Pons (tissue), 1 donor: ENCODE measurements at places on chromosomes 16 and 17.

DNA sequence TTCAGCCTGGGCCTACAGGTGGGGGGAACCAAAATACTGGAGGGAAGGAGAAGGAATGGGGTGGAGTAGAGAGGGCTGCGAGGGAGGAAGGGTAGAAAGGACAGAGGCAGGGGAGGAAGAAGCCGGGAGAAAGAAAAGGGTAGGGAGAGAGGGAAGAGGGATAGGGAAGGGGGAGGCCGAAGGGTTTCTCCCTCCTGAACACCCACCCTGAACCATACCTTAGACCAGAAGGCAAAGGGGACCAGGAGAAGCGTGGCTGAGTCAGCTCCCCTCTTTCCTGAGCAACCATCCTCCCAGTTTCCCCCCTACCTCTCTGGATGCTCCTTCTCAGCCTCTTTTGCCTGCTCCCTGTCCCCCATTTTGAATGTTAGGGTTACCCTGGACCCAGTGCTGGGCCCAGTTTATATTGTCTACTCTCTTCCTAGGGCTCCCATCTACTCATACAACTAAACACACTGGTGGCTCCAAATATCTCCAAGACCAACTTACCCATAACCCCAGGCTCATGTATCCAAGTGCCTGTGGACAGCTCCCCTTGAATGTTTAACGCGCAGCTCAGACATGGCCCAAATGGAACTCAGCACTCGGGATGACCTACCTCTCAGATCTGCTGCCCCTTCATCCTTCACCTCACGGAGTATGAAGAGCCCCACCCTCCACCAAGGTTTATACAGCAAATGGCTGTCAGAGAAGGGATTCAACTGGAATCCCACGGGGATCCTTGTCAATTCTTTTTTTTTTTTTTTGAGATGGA lies 7.8 kb downstream of the TSPOAP1 start:
- no peak for DNase-seq

GRCh38 chr16:132120-132519 lies 6.4 kb downstream of the NPRL3 start:
- DNase-seq = no peak

- no peak for DNase-seq
Observed at GRCh38 chr17:79735096-79735495, 4.4 kb downstream of the ENPP7 start.

DNA sequence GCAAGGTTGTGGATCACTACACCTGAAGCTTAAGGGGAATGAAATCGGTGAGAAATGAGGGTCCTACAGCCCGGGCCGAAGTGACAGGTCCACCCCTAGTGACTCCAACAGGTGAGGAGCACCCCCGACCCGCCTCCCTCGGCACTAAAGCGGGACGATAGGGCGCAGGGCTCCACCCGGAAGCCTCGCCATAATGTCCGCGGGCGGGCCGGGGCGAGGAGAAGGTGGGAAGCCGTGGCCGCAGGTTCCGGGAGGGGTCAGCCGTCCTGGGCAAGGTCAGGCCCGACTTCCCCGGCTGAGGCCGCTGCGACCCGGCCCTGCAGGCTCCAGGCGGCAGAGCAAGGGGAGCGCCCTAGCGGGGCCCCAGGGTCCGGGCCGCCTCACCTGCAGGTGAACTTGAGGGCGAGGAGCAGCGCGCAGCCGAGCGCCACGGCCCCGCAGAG lies 543 bp downstream of the TXNDC11 start:
- DNase-seq = no peak

- no peak for DNase-seq
Observed at GRCh38 chr17:77319211-77320043, 178.7 kb downstream of the SEC14L1 start.

- no peak for DNase-seq
Observed at GRCh38 chr16:17392857-17393692, 77.7 kb downstream of the XYLT1 start.

DNA sequence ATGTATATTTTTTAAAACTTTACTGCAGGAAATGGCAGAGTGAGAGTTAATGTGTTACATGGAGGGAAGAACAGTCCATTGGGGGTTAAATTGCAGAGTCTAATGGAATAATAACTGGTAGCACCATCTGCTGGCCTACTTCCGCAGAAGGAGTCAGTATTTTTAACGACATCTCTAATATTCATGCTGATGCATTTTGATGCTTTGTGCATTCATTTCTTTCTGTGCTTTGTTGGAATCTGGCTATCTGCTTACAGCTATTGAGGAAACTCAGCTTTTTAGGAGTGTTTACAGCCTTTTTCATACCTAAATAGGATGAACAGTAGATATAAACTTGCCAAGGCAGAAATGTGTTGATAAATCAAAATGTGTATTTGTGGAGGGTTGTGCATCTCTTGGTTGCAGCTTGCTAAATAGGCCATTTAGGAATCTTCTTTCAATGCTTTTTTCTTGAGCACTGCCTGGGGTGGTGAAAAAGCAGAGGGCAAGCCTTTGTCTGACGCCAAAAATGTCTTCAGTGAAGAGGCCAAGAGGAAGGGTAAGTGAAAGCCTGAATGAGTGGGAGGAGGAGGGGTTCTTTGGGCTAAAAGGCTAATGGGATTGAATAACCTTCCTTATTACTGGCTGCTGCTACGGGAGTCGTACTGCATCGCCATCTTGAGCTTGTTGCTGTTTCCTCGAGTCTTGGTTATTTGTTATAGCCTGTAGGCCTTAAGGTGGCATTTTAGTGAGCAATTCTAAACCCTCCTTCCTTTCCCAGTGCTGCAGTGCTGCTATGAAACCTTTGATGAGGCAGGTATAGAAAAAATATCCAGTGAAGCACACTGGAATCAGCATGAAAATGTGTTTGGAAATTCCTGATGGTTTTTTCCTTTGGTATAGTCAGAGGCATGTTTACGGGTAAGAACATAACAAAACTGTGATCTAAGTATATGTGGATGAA lies 153.3 kb downstream of the CHD9 start:
- peak; percentile 95 for DNase-seq

GRCh38 chr17:36721560-36722120 lies 120.3 kb downstream of the MRM1 start:
- no peak for DNase-seq

GRCh38 chr17:2067608-2068024 lies 12.7 kb downstream of the HIC1 start:
- DNase-seq = no peak

DNA sequence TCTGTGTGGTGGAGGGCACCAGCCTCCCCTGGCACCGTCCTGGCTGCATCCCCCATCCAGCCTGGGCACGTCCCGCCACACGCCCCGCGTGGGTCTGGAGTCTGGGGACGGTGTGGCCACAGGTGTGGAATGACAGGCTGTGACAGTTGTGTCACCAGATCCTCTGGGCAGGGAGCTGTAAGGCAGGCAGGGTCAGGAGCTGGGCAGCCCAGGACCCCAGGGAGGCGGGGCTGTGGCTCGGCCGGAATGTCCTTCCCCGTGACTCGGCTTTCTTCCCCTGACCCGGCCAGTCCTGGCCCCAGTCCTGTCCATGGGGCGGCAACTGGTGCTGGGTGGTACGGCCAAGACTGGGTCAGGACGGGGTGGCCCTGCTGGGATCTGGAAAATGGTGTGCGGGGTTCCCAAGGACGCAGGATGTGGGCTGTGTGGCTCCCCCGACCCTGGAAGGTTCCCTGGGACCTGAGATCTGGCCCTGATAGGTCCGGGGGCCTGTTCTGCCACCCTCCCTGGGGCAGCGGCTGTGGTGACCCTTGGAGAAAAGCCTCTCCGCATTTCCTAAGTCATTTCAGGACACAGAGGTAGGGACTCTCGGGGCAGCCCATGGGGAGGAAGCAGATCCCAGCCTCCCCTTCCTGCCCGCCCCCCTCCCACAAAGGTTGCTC lies 3.3 kb upstream of the SLC16A3 start:
- no peak for DNase-seq
